Substantia nigra (tissue), 51 donors: ENCODE measurements at places on chromosomes 11 and 22.

- DNase-seq = peak; percentile 44
Observed at GRCh38 chr11:19344661-19345518, 104.1 kb upstream of the E2F8 start.

- no peak for DNase-seq
Observed at GRCh38 chr22:19285831-19286230, 5.7 kb downstream of the CLTCL1 start.

DNA sequence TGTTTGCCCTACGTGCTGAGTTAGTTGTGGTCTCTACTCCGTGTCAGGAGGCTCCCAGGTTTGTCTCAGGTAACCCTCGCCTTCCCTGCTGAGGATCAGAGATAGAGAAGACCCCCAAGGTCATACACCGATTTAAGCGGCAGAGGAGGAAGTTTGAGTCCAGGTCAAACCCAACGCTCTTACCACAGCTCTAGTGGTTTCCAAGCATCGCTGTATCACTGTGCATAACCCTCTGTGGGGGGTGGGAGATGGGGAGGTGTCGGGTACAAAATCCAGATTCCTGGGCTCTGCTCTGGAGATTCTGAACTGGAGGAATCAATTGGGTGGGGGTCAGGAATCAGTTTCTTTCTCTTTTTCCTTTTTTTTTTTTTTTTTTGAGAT, 627 bp downstream of the DNAJC4 start:
- no peak for DNase-seq

DNA sequence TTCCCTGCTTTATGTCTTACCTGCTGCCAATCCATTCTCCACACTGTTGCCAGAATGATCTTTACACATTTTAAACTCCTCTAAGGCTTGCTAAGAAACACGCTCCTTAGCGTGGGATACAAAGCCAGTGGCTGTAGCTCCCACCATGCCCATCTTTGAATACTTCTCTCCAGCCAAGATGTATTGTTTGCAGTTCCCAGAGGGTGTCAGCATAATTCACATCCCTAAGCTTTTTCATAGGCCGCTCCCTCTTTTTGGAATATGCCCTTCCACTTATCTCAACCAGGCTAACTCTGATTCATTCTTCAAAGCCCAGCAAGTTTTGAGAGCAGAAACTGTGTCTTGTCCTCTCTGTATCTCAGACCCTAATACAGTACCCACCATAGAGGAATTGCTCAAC, 8.1 kb upstream of the UPK2 start:
- DNase-seq = no peak

GRCh38 chr11:96167203-96167758, 175.7 kb downstream of the MAML2 start:
- no peak for DNase-seq

DNA sequence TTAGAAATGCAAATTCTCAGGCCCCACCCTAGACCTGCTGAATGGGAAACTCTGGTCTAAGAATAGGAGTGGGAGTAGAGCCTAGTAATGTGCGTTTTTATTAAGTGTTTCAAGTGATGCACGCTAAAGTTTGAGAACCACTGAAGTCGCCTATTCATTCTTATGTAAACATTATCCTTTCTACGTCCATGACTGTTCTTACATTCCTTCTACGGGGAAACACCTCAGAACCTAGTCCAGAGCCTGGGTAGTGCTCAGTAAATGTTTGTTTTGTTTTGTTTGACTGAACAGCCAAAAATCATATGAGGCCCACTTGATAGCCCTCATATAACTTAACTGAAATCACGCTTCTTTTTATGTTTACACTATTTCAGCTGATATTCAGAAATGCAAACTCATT, 29.8 kb downstream of the VSIG10L2 start:
- no peak for DNase-seq
